Progenitor cell of endocrine pancreas (in vitro differentiated cells): ENCODE measurements at places on chromosomes 4 and X. TPM values are rescaled to one million over a fixed set of nuclear protein-coding genes. Genes with fewer than 3 reads are reported as not detected.

GRCh38 chr4:162959046-162959445 is 207.6 kb downstream of the NAF1 start:
- no peaks in the 10 kb centered on the region for H3K27me3 ChIP-seq
- H3K4me3 ChIP-seq: no peak overlapping the region
- H3K27ac ChIP-seq: no peak overlapping the region

- H3K36me3 ChIP-seq: no peaks in the 10 kb centered on the region
- H3K27ac ChIP-seq: no peak overlapping the region
- no peak overlapping the region for H3K4me3 ChIP-seq
- peaks cover 26% of the 10 kb centered on the region for H3K4me1 ChIP-seq
- no peak for DNase-seq
- peaks cover 2% of the 10 kb centered on the region for H3K27me3 ChIP-seq
Measured at GRCh38 chr4:57148831-57149505, 38.8 kb upstream of the IGFBP7 start.

DNA sequence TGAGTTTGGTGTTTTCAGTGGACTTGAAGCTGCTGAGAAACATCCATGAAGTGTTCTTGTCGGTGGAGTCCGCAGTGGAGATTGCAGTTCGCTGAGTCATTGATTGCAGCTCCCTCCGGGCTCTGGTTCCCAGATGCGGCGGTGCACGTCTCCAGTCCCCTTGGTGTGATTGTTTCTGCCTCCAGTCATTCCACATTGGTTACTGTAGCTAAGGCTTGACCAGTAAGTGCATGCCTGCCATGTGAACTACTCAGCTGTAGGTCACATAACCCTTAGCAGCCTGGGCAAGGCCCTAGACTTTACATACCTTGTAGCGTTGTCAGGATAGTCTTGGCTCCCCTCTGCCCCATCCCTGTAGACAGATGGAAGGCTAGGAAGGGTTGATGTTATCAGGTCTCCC is 53.8 kb upstream of the CLCN4 start:
- no peaks in the 10 kb centered on the region for H3K27me3 ChIP-seq
- DNase-seq: no peak
- no peaks in the 10 kb centered on the region for H3K4me1 ChIP-seq

The CCNI gene
- 300 and 322 TPM in 2 replicates for total RNA-seq

DNA sequence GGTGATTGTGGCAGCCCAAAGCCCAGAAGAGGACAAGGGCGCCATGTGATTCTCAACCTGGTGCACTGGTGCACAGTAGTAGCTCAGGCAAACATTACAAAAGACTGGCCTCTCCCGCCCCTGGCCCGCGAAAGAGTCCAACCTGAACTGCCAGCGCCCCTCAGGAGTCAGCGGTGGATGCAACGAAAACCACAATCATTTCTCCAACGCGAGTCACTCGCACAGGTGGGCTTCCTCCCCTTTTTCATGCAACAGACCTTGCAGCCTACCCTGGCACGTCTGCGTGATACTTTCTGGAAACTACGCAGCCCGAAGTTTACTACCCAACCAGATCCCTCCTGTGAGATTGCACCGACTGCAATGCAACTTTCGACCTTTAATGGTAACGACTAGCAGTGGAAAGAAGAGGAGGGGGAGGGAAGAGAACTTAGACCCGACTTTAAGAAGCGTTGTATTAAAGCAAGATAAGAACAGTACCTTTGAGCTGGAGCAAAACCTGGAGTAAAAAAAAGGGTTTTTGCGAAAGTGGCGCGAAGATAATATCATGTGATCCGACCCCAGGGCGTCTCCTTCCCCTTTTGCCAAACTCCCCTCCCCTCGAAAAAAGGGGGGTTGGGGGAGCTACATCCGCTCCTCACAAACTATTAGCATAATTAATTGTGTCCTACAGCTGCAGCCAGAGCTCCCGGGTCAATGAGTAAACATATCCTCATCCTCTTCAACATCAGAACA is 63.3 kb upstream of the CCDC160 start:
- peak overlapping the region; percentile 90 for H3K27ac ChIP-seq
- no peak for DNase-seq
- H3K27me3 ChIP-seq: peaks cover 3% of the 10 kb centered on the region
- peaks cover 9% of the 10 kb centered on the region for H3K4me1 ChIP-seq
- H3K4me3 ChIP-seq: peak overlapping the region; percentile 84

The TGIF2LX gene
- not detected in 2 replicates for total RNA-seq

The XAGE1A gene
- not detected in 2 replicates for total RNA-seq

The GAGE1 gene
- total RNA-seq: not detected in 2 replicates

GRCh38 chrX:149010013-149010852 is 494.9 kb downstream of the IDS start:
- no peaks in the 10 kb centered on the region for H3K27me3 ChIP-seq
- H3K4me3 ChIP-seq: no peak overlapping the region
- no peak overlapping the region for H3K27ac ChIP-seq
- no peaks in the 10 kb centered on the region for H3K4me1 ChIP-seq

DNA sequence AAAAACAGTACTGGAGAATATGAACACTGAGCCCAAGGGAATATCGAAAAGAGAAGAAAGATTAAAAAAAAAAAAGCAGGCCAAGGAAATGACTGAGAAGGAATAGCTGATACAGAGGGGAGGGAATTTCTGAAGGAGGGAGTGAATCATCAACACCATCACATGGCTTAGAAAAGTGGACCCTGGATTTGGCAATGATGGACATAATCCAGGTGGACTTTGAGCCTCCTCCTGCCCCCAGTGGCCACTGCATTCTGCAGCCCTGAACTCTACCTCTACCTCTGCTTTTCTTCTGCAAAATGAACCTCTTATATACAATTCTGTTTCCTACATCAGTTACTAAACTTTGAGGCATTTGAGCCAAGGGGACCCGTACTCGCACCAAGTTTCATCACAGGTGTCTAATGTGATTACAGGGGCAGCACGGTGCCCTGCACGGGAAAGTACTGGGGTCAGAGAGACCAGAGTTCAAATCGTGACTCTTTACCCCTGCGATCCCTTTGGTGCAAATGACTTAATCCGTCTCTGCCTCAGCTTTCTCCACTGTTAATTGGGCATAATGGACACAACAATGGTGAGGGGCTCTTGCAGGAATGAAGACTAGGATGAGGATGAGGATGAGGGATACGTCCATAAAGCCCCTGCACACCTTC is 1.1 kb downstream of the OCIAD2 start:
- H3K27me3 ChIP-seq: no peaks in the 10 kb centered on the region
- peaks cover 13% of the 10 kb centered on the region for H3K36me3 ChIP-seq
- peaks cover 17% of the 10 kb centered on the region for H3K4me1 ChIP-seq
- H3K27ac ChIP-seq: peak overlapping the region; percentile 81
- H3K4me3 ChIP-seq: peak overlapping the region; percentile 90
- no peak for DNase-seq

The IRS4 gene
- 1.0 and 1.2 TPM in 2 replicates for total RNA-seq

The AMTN gene
- total RNA-seq: not detected in 2 replicates

- no peak for DNase-seq
- no peaks in the 10 kb centered on the region for H3K27me3 ChIP-seq
- H3K36me3 ChIP-seq: no peaks in the 10 kb centered on the region
- no peak overlapping the region for H3K27ac ChIP-seq
Measured at GRCh38 chr4:15868111-15868510, 70.4 kb downstream of the FGFBP1 start.
